ENCODE measurements at places on chromosomes 16 and 17.

GRCh38 chr16:15644267-15644961, 1.5 kb upstream of the MARF1 start:
- DNase-seq, result peak; percentile 83

- no peak for DNase-seq
Measured at GRCh38 chr17:39719563-39720355, 10.6 kb downstream of the MIEN1 start.

GRCh38 chr17:16398270-16399267, 16.8 kb upstream of the TRPV2 start:
- DNase-seq, result no peak

- DNase-seq, result no peak
Measured at GRCh38 chr17:60091908-60092331, 13.2 kb upstream of the HEATR6 start.

DNA sequence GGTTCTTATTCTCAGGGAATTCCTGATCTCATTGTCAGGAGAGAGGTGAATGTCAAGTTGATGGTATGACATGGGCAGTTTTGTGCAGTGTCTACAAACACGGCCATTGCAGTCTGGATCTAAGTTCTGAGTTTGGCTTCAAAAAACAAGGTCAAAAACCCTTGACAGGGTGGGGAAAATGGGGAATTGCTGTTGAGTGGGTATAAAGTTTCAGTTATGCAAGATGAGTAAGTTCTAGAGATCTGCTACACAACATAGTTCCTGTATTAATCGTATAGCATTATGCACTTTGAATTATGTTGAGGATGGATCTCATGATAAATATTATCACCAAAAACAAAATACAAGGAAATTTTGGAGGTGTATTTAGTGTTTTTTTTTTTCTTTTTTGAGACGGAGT, 36.6 kb upstream of the CARMIL2 start:
- DNase-seq, result no peak

GRCh38 chr16:26071101-26071866, 379.5 kb downstream of the HS3ST4 start:
- DNase-seq, result no peak

GRCh38 chr17:53924530-53925455, 102.1 kb downstream of the KIF2B start:
- DNase-seq, result no peak

- DNase-seq, result peak; percentile 23
Measured at GRCh38 chr17:2874189-2874686, 78.0 kb downstream of the RAP1GAP2 start.

DNA sequence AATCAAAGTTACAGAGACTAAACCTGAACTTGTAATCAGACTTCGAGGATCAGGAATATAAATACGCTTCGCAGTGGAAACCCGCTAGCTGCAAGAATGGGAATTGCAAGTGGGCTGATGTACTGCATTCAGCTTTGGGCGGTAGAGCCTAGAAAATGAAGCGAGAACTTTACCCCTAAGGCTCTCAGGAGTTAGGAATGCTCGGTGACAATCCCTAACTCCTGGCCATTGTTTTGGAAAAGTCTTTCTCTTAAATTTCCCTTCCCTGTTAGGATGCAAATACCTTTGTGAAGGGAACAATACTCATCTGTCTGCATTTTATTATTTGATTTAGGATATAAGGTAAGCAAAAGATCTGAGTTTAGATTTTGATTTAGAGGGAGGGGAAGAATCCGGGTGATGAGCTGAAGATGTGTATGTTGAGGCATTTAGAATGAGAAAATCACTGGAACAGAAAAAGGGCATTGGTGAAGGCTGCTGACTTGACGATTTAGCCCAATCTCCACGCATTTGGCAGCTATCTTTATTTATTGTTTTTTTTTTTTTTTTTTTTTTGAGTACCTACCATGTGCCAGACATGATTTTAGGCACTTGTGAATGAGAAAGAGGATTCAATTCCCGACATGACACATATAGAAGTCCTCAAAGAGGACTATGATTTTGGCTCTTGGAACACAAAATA, 2.2 kb upstream of the TOX3 start:
- DNase-seq, result no peak

DNA sequence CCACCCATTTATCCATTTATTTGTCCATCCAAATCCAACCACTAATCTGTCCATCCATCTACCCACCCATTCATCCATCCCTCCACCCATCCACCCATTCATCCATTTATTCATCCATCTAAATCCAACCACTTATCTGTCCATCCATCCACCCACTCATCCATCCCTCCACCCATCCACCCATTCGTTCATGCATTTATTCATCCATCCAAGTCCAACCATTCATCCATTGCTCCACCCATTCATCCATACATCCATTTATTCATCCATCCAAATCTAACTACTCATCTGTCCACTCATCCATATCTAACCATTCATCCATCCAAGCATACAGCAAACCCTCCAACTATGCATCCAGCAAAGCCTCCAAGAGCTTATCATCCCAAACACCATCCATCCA, 267.3 kb downstream of the XYLT1 start:
- no peak for DNase-seq

DNA sequence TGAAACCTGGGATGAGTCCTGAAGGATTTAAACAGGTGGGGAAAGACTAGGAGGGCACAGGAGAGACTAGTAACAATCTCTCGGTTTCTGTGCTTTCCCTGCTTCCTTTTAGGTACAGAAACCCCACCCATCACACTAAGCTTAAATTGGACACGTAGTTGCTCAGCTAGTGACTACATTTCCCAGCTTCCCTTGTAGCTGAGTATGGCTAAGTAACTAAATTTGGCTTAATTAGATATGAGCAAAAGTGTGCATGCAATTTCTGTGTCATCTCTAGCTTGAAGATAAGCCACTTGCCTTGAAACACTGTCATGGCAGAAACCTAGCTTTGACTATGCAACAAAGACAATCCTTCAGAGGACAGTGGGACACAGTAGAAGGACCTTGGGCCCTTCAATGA, 36.5 kb downstream of the CACNG1 start:
- DNase-seq, result no peak

- no peak for DNase-seq
Measured at GRCh38 chr17:4532860-4533522, 22.2 kb downstream of the MYBBP1A start.

- DNase-seq, result no peak
Measured at GRCh38 chr17:77373299-77374169, 232.8 kb downstream of the SEC14L1 start.

- DNase-seq, result peak; percentile 50
Measured at GRCh38 chr17:75288770-75289114, 491 bp downstream of the SLC25A19 start.

DNA sequence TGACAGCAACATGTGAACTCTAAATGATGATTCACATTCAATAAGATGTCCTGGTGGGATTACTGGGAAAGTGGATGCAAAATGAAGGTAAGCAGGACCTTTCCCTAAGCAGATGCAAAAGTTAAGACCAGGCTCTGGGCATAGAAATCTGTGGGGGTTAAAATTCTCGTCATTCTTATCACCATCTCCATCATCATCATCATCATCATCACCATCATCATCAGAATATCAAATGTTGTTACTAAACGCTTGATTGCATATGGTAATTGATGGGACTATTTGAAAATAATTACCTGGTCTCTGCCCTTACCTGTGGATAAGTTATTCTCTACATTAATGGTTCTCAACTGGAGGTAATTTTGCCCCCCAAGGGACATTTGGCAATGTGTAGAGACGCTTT, 41.9 kb upstream of the TMEM132E start:
- no peak for DNase-seq

GRCh38 chr16:86653285-86654006, 75.1 kb downstream of the FOXL1 start:
- no peak for DNase-seq

DNA sequence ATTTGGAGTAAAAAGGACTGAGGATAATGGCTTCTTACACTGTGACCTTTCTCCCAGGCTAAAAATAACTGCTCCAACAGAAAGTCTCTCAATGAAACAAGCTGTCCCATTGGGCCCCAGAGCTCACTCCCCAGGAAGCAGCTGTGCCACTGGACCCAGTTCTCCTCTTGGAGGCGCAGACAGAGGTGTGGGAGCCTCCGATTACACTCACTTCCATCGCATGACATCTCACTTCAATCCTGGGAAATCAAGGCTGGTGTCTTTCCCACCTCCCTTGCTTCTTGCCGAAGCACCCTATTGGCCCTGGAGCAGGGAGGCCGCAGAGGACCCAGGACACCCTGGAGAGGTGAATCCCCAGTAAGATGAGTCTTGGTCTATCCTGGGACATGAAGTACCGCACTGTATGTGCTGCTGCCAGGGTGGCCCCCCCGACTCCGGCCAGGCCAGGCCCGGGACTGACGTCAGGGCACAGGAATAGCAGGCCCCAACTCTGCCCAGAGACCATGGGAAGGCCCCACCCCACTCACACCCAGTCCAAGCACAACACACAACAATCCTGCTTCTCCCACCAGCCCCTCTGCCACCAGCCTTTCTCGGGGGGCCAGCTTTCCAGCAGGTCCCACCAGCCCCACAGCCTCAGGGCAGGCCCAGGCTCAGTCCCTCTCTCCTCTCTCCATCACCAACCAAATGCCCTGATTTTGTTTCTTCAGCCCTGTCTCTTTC, 29.5 kb downstream of the SRL start:
- DNase-seq, result no peak

GRCh38 chr16:9058211-9058610, 33.2 kb upstream of the HAPSTR1 start:
- no peak for DNase-seq

DNA sequence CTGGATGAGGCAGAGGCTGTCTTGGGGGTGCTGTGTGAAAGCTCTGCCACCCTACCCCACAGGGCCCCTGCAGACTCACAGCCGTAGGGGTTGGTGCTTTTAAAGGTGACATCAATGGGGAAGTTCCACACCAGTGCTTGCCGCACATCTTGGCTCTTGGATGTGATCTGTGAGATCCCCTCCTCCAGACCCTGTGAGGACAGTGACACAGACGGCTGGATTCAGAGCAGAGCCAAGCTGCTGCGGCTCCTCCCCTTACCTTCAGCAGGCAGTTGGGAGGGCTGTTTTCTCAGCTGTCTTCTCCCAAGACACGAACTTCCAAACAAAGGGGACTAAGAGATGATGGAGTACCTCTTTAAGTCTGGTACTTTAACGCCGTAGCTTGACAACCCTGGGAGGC, 4.8 kb downstream of the B9D1 start:
- DNase-seq, result no peak

- DNase-seq, result peak; percentile 84
Measured at GRCh38 chr17:2828397-2829038, 32.3 kb downstream of the RAP1GAP2 start.
